NCI-H2081 (cell line): ENCODE measurements at places on chromosomes 1 and 21.

DNA sequence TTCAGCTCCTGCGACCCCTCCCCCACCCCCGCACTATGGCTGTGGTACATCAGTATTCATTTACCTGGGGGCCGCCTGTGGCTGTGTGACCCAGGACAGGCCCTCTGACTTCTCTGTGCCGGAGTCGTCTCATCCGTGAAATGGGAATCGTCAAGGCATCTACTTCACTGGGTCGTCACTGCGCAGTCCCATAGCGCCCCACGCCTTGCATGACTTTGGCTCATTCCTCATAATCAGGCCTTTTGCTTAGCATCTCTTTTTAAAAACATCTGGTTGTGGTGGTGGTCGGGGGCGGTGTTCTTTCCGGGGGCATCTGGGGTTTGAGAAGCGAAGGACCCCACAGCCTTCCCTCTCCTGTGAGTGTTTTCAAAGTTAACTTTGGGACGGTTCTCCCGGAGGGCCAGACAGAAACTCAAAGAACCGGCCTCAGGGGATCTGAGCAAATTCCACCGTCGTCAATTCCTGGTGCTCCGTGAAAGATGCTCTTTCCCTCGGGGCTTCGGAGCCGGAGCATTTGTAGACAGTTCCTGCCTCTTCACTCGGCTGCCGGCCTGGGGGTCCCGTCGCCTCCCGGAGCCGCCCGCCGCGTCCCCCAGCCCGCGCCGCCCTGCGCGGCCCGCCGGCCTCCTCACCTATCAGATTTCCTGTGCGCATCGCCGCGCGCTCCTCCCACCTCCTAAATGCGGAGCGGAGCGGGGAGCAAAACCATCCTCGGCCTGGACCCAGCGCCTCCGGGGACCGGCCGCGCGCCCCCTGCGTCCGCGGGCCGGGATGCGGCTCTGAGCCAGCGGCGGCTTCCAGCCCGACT is at the start of gene B3GALT5:
B3GALT5 (plus strand) TSS at position 708 of the 808 bp plus-strand sequence. CDS start 47,620 bp downstream, outside the sequence.
- no peak for DNase-seq

DNA sequence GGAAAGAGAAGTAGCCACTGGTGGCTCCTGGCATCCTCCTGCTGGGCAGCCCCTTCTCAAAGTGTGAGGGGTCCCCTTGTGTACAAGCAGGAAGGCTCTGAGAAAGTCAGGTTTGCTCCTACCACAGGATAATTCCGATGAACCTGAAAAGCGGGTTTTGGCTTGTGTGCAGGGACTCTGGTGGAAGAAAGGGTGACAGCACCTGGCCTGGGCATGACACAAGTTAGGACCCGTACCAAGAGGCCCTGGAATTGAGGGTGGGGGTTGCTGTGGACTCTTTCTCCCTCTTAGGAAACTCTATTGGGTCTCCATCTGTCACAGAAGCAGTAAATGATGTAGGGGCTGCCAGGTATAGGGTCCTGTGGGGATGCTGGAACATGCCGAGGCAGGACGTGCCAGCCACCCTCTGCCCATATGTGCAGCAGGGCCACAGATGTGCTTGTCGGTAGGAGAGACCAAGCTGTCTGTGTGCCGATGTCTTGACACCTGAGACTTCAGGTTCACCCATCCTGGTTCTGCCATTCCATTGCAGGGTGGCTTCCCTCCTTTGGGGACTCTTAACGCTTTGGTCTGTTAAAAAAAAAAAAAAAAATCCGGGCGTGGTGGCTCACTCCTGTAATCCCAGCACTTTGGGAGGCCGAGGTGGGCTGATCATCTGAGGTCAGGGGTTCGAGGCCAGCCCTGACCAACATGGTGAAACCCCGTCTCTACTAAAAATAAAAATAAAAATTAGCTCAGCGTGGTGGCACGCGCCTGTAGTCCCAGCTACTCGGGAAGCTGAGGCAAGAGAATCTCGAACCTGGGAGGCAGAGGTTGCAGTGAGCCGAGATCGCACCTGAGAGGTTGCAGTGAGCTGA is 9.8 kb downstream of the C1orf35 start:
- no peak for DNase-seq

GRCh38 chr1:180247580-180247979 is 17.5 kb downstream of the LHX4 start:
- DNase-seq, result no peak

GRCh38 chr1:156677616-156678596 is 699 bp upstream of the NES start:
- DNase-seq, result peak; percentile 47

GRCh38 chr1:3886106-3886670 is 13.9 kb downstream of the C1orf174 start:
- DNase-seq, result no peak

DNA sequence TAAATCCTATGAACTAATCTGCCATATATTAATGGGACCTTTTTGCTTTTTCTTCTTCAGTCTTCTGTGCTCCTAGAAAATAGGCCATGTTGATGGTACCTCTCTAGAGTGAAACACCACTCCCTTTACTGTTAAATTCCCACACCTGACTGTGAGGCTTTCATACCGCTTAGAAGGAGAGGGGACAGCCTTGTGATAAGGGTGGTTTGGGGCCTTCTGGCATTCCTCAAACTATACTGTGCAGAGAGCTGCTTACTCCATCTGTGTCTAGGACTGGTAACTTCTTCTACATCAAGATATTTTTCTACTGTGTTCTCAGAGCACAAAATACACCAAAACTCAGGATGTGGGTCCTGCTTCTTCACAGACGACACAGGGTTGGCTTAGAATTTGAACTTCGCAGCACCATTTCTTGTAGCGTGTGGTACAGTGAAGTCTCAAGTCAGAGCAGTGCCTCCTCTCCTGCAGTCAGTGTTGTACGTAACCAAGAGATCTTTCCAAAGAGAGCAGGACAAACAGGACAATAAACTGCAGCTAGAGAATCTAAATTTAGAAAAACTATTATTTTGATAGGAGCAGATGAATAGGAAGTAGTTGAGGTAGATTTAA is 43.8 kb downstream of the MACO1 start:
- DNase-seq, result no peak

DNA sequence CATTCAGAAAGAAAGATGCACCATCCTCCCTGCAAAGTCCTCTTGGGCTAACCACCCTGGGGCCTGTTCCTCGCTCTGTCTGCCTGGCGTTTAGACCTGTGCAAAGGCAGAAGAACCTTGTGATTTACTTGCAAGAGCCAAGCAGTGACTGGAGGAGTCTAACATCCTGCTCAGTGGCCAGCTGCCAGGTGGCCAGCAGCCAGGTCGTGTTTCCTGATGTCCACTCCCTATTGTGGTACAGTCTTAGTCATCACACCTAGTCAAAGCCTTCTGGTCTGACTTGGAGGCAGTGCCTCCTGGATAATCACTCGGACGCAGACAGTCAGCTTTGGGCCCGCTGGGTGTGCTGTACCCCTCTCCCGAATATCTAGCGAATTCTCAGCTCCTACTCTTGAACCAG is 118.1 kb downstream of the PGBD5 start:
- DNase-seq, result peak; percentile 34

DNA sequence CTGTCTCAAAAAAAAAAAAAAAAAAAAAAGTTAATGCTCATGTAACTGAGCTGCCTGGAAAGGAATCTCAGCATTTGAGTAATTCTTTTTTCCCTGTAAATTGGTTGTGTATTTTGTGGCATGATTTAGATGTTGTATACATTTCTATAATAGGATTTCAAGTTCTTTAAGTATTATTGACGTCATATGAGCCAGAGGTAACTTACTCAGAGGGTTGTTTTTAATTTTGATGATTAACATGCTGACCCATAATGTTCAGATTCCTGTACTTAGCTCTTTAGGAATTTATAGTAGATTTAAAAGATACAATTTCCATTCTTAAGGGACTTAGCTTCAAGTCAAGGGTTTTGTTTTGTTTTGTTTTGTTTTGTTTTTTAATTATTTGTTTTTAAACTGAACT is 120.4 kb downstream of the CACHD1 start:
- no peak for DNase-seq

DNA sequence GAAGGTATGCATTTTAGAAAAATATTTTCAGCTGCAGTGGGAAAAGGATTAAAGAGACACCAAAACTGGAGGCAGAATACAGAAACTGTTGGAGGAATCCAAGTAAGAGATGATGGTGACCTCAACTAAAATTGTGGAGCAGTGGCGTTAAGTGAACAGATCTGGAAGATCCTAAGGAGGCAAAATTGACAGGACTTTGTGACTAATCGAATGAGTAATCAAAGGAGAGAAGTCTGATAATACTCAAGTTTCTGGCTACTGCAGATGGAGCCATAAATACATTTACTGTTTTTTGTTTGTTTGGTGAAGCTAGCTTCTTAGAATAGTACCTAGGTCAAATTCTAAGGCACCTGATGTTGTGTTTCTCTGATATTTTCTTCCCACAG is 3.1 kb downstream of the CTBS start:
- no peak for DNase-seq

- no peak for DNase-seq
These were observed 961 bp upstream of the VCAM1 start for GRCh38 chr1:100718581-100718980.

DNA sequence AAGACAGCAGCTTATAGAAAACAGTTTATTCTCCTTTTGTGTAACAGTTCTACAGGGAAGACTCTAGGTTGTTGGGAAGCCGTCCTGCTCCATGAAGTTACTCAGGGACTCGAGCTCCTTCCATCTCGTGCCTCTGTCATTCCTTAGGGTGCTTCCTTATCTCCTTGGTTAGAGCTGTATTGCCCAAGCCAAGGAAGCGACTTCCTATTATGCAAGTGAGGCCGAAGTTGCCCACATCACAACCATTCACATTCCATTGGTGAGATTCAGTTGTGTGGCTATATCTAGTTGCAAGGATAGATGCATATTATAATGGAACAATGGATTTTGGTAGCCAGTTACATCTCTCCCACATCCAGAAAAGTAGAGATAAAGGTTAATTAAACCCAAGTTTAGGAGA is 9.0 kb downstream of the GSTM5 start:
- DNase-seq, result no peak

DNA sequence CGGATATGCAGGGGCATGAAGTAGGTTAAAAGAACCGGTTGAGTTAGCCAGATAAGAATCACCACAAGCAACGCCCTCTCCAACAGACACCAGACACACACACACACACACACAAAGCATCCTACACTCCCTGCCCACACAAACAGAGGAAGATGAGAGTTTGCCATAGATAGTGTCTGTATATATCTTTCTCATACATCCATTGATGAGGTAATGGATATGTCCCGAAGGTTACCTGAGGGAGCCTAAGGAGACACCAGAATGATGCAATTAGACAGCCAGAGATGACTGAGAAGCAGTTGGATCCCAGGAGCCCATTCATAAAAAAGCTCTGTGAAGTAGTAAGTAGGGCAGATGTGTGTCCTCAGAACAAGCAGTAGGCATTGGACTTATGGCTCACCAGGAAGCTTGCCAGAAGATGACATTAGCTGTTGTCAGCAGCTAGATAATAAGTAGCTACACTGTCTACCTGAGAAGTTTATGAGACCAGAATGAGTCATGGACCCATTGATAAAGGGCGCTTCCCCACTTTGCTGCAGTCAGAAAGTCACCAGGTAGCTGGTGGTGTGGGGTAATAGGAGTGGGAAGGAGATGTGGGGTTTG is 247.0 kb downstream of the KCNT2 start:
- DNase-seq, result no peak

DNA sequence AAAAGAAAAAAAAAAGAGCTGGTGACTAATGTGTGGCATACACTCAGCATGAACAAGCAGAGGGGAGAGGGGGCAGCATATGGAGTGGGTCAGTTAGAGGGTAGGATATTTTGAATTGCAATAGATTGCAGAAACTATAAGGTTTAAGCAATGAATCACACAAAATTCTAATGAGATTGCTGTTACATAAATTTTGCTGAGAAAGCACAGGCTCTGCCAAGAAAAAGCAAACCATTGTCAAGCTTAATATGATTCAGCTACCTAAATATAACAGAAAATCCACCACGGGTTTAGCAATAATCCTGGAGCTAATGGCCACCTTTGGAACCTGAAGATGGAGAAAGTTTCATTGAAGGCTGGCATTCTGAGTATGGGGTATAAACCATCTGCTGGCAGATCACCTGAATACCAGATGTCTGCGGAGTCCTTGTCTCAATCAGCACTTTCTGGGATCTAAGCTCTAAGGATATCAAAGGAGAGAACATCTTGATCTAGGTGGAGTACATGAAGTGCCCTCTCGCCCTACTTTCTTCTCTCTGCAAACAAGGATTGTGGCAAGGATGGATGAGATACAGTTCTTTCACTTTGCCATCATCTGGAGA is 30.3 kb upstream of the ANGPTL7 start:
- no peak for DNase-seq

GRCh38 chr1:30754684-30755171 is 2.8 kb downstream of the LAPTM5 start:
- no peak for DNase-seq

GRCh38 chr1:225886159-225887029 is 2.6 kb downstream of the LEFTY1 start:
- no peak for DNase-seq

DNA sequence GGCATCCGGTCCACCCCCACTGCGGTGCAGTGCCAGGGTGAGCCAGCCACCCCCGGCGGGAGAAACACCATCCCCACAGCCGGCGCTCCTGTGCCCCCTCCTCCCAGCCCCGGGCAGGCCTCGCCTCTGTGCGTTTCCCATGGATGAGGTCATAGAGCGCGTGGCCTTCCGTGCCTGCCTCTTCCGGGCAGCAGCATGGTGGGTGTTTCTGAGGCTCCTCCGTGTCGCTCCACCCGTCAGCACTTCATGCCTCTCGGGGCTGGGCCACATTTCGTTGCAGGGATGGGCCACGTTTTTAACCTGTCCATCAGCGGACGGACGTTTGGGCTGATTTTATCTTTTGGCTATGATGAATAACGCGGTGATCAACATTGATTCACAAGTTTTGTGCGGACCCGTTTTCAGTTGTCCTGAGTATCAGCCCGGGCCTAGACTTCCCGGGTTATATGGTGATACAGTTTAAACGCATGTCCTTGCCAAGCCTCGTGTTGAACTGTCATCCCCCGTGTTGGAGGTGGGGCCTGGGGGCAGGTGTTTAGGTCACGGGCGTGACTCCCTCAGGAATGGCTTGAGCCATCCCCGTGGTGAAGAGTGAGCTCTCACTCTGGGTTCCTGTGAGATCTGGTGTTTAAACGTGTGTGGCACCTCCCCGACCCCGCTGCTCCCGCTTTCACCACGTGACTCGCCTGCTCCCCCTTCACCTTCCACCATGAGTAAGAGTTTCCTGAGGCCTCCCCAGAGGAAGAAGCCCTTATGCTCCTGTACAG is 64.8 kb downstream of the SLX9 start:
- no peak for DNase-seq

DNA sequence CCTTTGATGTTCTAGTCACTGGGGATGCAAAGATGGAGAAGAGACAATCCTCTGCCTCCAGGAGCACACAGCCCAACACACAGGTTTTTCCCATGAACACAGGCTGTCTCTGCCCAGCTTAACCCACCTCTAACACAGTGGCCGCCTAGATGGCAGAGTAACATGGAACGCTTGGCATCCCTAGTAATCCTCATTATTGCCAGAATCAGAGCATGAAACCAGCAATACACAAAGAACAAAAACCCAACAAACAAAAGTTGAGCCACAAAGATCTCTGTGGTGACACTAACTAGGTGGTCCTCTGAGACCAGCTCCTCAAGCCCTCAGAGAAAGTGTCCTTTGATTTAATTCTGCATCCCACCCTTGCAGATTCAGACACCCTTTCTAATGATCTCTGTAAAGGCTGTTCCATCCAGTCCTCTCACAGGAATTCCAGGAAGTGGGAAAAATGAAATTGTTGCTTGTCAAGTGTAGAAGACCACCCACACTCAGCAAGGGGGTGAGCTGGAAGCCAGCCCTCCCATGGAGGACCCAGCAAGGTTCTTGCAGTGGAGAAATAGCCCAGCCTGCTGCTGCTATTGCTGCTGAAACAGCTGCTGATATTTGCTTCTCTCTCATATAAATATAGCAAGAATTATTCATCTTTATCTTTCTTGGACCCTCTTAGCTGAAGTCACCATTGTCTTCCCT is 7.4 kb upstream of the ATP2B4 start:
- no peak for DNase-seq

- DNase-seq, result peak; percentile 54
These were observed at the start of gene NTNG1 for GRCh38 chr1:107140703-107141490. Gene NTNG1, plus strand, starts transcription at chr1:107141039.
